ENCODE measurements at places on chromosomes 5 and 9.
A peak's percentile ranks its signal among the peaks of the same experiment; 100 is the strongest.

- no peak for DNase-seq
Observed at GRCh38 chr5:175920231-175920811, 47.8 kb downstream of the THOC3 start.

DNA sequence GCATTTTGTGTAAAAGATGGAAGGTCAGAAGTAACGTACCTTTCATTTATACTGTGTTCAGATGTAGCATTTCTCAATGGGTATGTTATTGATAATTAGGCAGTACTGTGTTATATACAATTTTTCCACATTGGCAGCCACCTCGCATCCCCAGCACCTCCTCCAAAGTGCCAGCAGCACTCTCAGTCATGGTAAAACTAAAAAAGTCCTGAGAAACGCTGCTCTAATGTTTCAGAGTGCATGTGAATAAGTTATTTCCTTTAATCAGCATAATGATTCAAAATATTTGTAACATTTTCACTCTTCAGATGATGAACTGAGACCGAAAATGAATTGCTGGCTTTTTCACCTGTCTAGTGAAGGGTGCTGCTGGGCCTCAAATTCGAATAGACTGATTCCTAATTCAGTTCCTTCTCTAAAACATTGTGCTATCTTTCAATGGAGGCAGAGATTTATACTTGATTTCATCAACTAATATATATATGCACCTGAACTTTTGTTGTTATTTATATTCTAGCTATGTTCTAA lies 79.9 kb upstream of the ANKRD55 start:
- no peak for DNase-seq

- DNase-seq, result no peak
Observed at GRCh38 chr5:41182666-41183065, 30.7 kb downstream of the C6 start.

DNA sequence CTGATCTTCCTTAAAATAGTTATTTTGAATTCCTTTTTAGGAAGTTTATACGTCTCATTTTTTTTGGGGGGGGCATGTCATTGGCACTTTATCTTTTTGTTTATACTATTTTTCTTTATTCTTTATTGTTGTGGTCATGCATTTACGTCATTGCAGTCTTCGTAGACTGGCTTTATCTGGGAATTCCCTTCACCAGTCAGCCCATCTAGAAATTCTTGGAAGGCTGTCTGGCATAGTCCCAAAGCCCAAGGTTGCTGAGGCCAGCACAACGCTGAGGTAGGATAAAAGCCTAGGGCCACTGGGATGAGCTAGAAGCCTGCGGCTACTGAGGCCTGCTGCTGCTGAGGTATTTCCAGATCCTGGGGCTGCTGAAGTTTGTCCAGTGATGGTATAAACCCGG lies 121.5 kb downstream of the ISOC1 start:
- no peak for DNase-seq

DNA sequence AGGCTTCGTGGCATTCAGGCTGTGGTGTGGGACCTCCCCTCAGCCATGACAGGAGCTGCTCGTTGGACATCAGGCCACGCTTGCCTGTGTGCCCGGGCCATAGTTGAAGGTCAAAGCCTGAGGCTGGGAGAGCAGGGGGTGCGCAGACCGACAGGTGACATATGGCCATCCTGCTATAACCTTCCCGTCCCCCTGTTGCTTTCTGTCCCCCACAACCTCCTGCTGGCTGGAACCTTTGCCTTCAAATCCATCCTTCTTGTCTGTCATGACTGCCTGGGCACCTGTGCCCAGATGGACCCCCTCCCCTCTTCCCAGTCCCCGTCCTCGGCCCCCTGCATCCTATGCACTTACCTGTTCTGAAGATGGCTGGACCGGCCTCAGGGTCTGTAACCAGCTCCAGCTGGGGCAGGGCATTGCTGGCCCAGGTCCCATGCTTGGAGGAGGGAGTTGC lies 83.2 kb downstream of the WNK2 start:
- DNase-seq, result no peak

DNA sequence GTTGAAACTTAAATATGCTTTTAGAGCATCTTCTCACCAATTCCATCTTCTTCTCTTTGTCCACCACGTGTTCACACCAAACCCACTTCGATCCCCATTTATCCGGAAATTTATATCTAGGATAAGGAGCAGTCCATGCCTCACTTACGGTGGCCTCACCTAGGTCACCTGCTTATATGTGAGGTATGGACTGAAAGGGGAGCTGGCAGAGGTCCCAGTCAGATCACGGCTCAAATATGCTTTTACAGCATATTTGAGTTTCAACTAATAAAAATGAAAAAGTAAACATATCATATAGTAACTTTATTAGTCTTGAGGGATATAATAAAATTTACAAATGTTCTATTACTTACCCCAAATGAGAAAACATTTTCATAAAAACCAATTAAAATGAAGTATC lies 508.4 kb downstream of the CDH18 start:
- DNase-seq, result no peak

DNA sequence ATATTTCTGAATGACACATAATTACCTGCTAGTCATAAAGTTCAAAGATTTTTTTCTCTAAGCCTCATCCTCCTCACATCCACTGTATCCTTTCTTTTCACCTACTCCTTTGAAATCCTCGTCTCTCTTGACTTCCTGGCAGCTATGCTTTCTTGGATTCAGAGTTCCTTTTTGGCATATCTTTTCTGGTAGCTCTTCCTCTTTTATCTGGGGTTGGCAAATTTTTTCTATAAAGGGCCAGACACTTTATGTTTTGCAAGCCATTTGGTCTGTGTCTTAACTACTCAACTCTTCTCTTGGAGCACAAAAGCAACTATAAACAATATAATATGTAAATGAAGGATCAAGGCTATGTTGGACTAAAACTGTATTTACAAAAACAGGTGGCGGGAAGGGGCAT lies 197.5 kb downstream of the KIAA0825 start:
- DNase-seq, result no peak

DNA sequence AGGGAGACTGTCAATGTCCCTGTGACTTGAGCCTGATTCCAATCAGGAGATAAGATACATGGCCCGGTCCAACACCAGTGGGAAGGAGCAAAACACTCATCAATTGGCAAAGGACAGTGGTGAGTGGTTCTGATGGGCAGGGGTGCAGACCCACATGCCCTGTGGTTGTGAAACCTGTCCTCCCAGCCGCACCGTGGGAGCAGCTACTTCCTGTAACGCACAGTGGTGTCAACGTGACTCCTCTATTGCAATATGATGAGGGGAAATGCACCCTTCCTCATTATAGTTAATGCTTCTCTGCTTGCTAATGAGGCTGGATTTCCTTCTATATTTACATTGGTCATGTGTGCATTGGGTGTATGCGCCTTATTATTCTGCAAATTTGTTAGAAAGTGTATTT lies 223.0 kb downstream of the IRX1 start:
- DNase-seq, result no peak

DNA sequence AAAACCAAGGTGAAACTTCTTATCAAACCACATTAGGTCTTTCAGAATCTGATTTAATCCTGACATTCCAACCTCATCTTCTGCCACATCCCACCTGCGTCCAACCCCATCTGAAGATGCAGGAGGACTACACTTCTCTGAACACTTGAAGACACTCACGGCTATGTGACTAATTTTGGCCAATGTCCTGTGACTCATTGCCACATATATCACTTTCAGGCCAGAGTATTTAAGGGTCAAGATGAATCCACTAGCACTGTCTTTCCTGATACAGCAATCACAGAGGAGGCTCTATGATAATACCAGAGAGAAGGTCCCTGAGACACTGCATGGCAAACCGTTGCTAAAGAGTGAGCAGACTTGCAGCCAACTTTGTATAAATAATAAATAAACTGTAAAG lies 323.4 kb downstream of the NR2F1-AS1 start:
- DNase-seq, result no peak

DNA sequence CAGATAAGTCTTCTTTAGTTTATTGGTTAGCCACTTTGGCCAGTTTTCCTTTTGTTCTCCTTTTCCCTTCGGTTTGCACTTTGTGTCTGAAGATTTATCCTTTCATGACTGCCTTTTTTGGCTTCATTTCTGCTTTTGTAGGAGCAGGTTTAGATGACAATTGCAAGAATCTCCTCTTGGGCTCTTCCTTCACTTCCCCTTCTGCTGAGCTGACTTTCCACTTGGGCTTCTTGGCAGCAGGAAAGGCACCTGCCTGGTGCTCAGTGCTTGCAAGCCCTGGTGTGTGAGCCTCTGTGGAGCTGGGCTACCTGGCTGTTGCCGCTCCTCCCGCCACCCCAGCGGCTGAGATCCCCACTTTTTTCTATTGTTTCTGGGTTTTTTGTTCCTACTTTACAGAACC lies 7.3 kb downstream of the CCDC112 start:
- no peak for DNase-seq

DNA sequence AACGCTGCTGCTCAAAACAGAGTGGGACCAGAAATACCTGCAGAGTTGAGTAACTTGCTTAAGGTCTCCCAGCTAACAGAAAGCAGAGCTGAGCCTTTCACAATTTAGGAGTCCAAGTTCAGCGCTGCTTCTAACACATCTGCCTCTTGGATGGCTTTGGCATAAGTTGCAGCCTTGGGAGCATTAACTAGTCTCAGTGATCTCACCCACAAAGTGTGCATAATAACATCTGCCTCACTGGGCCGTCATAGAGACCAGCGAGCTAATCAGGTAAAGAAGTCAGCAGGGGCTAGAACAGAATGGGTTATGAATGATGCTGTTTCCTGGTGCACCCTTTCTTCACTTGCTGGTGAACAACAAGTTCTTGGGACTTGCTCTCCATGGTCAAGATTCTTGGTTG lies 36.5 kb downstream of the WWC1 start:
- peak; percentile 43 for DNase-seq

- peak; percentile 26 for DNase-seq
Observed at GRCh38 chr5:133081703-133082102, 29.9 kb downstream of the HSPA4 start.

- no peak for DNase-seq
Observed at GRCh38 chr9:77438653-77439052, 209.5 kb downstream of the GNA14 start.

GRCh38 chr5:68424799-68425537 lies 209.4 kb downstream of the PIK3R1 start:
- DNase-seq, result no peak

DNA sequence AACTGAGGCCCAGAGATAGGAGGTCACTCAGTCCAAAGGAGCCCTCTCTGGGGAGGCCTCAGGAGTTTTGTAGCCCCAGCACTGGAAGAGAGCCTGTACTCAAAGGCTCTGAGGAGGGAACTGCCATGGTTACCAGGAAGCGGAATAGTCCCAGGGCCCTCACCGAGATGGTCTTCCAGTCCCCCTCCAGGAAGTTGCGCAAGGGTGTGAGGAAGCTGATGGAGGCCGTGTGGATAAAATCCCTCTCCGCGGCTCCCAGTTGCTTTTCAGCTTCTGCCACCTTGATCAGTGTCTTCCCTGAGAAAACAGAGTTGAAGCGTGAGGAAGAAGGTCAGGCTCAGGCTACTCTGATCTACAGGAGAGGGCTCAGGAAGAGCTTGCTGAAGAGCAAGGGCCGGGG lies 13.5 kb downstream of the SH3GLB2 start:
- DNase-seq, result no peak

DNA sequence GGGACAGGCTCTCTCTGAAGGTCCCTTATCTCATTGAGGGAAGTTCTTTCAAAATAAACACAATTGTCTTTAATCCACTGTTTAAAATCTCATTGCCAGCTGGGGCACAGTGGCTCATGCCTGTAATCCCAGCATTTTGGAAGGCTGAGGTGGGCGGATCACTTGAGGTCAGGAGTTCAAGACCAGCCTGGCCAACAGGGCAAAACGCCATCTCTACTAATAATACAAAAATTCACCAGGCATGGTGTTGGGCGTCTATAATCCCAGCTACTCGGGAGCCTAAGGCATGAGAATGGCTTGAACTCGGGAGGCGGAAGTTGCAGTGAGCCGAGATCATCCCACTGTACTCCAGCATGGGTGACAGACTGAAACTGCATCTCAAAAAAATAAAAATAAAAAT lies 8.3 kb upstream of the NDFIP1 start:
- no peak for DNase-seq

GRCh38 chr5:43421450-43422133 lies 9.4 kb upstream of the CCL28 start:
- DNase-seq, result no peak

GRCh38 chr5:74139589-74139988 lies 500.9 kb downstream of the ENC1 start:
- DNase-seq, result no peak

DNA sequence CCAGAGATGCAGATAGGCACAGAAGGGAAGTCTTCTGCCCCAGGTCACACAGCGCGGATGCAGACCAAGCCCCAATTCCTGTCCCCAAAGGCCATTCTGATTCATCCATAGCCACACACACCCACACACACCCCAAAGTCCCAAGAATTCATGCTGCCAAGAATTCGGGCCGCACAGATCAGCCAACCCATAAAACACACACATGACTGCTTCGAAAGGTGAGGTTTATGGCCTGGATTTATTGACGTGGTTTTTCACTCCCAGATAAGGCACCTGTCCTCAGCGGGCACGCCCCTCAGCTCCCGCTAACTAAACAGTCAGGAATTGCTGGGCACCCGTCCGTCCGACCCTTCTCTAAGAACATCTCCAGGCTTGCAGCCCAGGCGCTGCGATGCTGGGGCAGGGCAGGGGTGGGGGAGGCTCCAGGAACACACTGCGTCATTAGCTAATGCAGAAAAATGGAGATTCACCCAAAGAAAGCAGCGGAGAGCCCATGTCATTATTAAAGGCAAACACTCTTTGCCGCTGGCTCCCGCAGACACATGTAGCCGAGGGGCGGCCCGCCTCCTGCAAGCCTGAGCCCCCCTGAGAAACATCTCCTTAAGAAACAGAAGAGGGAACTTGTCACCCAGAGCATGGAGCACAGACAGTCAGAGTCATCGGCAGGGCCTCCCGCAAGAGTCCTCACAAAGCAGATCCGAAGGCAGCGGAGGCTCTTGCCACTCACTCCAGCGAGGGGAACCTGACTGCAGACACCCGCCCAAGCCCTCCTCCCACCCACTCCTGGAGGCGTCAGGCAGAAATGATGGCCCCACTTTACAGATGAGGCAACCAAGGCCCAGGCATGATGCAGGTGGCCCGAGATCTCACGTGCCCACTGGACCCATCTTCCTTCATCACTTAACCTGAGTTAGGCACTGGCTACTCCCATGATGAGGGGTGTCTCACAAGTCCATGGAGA lies 19.9 kb downstream of the VAV2 start:
- no peak for DNase-seq

GRCh38 chr5:82100303-82101077 lies 128.7 kb downstream of the ATG10 start:
- no peak for DNase-seq

DNA sequence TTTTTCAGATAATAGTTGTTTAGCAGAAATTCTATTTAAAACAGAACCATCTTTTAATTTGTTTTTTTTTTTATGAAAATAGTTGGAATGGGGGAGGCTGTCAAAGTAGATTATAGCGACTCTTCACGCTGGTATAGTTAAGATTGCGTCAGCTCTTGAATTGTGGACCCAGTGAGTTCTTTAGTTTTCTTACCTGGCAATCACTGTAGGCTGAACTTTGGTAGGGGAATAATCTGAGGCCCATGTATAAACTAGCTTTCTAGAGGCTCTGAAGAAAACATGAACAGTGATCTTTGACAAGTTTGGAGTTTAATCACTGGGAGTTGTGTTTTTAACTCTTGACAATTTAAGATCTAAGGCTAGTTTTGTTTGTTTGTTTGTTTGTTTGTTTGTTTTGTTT lies 80.8 kb downstream of the CD180 start:
- DNase-seq, result no peak

Data from fibroblast of skin of left quadriceps (primary cell).